Mesothelial cell of epicardium (in vitro differentiated cells): ENCODE measurements at places on chromosomes 3 and 15. TPM values are rescaled to one million over a fixed set of nuclear protein-coding genes. Genes with fewer than 3 reads are reported as not detected.

DNA sequence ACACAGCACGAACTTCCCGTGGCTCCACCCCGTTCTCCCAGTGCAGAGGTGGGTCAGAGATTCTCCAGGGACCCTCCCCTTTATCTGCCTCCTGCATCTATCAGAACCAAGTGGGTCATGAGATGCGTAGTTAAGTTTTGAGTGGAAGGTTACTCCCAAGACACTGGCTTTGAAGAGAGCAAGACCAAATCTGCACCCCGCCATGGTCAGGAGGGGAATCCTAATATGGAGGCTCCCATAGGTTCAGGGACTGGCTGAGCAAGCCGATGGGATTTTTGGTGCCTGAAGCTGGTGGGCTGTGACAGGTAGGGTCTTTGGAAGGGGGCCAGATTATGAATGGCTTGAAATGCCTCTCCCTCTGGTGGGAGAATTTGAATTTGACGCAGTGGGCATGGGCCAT, 207.0 kb upstream of the NR2E3 start:
- DNase-seq, result no peak

- no peak for DNase-seq
Observed at GRCh38 chr3:72052841-72053409, 268.0 kb upstream of the PROK2 start.

DNA sequence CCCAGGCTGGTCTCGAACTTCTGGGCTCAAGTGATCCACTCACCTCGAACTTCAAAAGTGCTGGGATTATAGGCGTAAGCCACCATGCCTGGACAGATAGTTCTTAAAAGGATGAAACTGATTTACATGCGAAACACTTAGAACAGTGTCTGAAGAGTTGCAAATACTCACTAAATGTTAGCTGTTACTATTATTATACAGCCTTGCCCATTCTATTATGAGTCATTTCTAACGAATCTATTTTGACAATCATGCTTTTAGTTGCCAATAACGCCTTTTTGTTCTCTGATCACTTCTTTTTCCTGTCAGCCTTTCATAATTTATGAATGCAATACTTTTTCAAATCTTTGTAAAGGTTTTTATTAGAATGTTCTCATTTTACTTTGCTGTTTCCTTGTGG, 112.7 kb downstream of the SNRK start:
- DNase-seq, result no peak

GRCh38 chr15:48144889-48145288, 24.1 kb downstream of the SLC24A5 start:
- DNase-seq, result no peak

DNA sequence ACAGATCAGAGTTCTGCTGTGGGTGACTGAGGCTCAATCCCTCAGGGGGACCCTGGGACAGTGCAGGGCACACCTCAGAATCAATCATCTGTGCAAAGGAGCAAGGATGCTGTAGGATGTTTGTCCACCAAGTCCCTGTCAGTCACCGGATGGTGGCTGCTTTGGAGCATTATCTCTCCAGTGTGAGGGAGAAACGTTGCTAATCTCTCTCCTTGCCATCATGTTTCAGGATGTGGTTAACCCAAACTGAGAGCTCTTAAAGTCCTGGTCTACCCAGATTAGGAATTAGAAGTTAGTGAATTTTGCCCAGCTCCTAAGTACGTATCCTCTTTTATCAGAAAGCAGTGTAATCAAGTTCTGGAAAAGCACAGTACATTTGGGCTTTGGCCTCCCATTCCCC, 26.2 kb upstream of the LRRC3B start:
- DNase-seq, result no peak

DNA sequence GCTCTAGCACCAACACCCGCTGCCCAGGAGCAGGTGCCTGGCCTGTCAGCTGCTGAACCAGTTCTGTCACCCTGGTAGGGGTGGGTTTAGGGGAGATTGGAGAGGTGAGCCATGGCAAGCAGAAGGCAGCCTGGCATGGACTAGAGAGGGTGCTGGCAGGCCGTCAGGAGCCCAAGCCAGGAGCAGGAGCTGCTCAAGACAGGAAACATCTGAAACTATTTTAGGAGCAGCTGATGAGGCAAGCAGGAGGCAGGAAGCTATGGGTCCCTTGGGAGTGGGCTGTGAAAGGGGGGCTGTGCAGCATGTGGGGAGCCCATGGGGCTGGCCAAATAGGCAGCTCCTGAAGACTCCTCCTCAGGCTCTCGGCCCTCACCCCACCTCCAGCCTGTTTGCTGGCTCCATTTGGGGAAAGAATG, 2.3 kb downstream of the INKA1 start:
- DNase-seq, result no peak

- DNase-seq, result no peak
Observed at GRCh38 chr3:116000311-116000710, 377.0 kb downstream of the GAP43 start.

DNA sequence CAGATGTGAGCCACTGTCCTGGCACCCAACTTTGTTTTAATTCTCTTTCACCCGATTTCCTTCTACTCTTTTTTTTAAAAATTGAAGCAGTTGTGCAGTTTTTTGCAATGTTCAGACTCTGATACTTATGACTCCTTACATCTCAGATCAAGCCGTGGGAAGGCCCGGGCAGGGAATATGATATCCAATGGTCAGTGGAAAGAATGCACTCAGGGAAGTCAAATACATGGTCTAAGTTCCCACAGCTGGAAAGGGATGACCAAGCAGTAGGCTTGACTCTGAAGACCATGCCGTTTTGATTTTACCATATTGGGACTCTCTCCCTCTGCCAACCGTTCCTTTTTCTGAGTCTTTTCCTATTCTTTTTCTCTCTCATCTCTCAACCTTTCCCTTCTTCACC, 157.2 kb downstream of the RPLP1 start:
- DNase-seq, result no peak

GRCh38 chr3:13073326-13074005, at the start of gene IQSEC1:
IQSEC1 (minus strand) TSS chr3:13073429; CDS start chr3:13073014, 415 bp downstream.
- no peak for DNase-seq

DNA sequence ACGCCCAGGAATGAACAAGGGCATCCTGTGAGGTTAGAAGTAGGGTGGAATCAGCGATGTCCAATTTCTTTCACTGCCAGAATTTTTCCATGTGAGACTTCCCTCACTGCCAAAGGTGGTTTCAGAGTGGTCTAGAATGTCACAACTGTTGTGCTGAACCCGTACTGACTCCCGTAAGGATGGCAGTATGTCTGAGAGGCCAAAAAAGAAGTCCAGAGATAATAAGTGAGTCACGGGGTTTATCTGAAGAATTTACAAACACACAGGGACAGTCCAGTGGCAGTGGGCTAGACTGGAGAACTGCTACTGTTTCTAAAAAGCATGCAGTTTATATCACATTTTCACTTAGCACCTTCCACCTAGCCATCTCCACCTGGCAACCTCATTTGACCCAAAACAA, 160.6 kb upstream of the ATP10A start:
- peak; percentile 10 for DNase-seq

Gene CYP11A1
- 5.2 to 7.0 TPM (median 5.3 TPM) in 3 replicates for total RNA-seq

Gene UROC1
- total RNA-seq, result 0.11 to 0.13 TPM in 2 of 3 replicates, not detected in the other

Gene WWTR1
- total RNA-seq, result 93.2 to 98.0 TPM (median 97.4 TPM) in 3 replicates

Gene ANKUB1
- 0.13 to 0.34 TPM in 2 of 3 replicates, not detected in the other for total RNA-seq

Gene ZNF148
- total RNA-seq, result 52.1 to 54.3 TPM (median 53.6 TPM) in 3 replicates

Gene GNAT1
- total RNA-seq, result 0.27 to 0.98 TPM (median 0.55 TPM) in 3 replicates

Gene VEPH1
- 7.2 to 10.2 TPM (median 7.9 TPM) in 3 replicates for total RNA-seq

Gene SLC38A3
- total RNA-seq, result 0.84 to 2.5 TPM (median 1.8 TPM) in 3 replicates
